A549 (cell line): ENCODE measurements at places on chromosomes 4 and X. TPM values are rescaled to one million over a fixed set of nuclear protein-coding genes. Genes with fewer than 3 reads are reported as not detected.

- DNase-seq = no peak
These were observed 154.9 kb downstream of the PJA1 start for GRCh38 chrX:69010339-69010738.

RHOXF1 gene
- polyA plus RNA-seq = not detected in 3 replicates

ZAR1 gene
- 0.08 TPM in 1 of 3 replicates, not detected in the others for polyA plus RNA-seq

- no peak for DNase-seq
These were observed 200.3 kb upstream of the MAB21L2 start for GRCh38 chr4:150381609-150382008.

TMEM47 gene
- 0.42 to 0.74 TPM (median 0.56 TPM) in 3 replicates for polyA plus RNA-seq

- peak; percentile 65 for DNase-seq
These were observed 11.4 kb downstream of the FTSJ1 start for GRCh38 chrX:48487362-48487798.

- DNase-seq = no peak
These were observed 4.2 kb downstream of the PRDM8 start for GRCh38 chr4:80201252-80202151.

- peak; percentile 57 for DNase-seq
These were observed 544 bp downstream of the HERC3 start for GRCh38 chr4:88592600-88593448.

DNA sequence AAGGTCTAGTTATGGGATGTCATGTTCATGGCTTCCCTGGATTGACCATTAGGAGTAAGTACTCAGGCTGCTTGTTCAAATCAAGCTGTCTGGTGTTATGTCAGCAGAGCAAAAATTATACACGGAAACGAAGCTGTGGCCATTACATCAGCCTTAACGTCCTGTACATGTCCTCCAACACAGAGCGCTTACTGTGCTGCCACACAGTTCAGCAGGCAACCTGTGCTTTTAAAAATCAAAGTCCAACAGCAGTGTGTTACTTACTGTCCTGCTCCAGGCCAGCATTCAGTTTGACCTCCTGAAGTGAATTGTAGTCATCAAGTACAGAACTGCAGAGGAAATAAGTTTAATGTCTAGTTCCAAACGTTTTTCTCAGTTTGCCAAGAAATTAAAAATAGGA, 46.0 kb downstream of the KLHL34 start:
- DNase-seq = no peak

BMPR1B gene
- polyA plus RNA-seq = 5.6 to 7.3 TPM (median 6.4 TPM) in 3 replicates

TMEM131L gene
- polyA plus RNA-seq = 3.4 to 4.5 TPM (median 3.9 TPM) in 3 replicates

TKTL1 gene
- polyA plus RNA-seq = not detected in 3 replicates

ARAP2 gene
- polyA plus RNA-seq = 0.22 to 0.34 TPM (median 0.31 TPM) in 3 replicates

- no peak for DNase-seq
These were observed 152.3 kb upstream of the BMP3 start for GRCh38 chr4:80878218-80878617.

GNRHR gene
- not detected in 3 replicates for polyA plus RNA-seq

- DNase-seq = no peak
These were observed 118.4 kb upstream of the WDR17 start for GRCh38 chr4:175947117-175947722.

SYP gene
- polyA plus RNA-seq = 3.3 to 4.0 TPM (median 3.8 TPM) in 3 replicates

RBM47 gene
- 33.2 to 43.3 TPM (median 41.5 TPM) in 3 replicates for polyA plus RNA-seq

DNA sequence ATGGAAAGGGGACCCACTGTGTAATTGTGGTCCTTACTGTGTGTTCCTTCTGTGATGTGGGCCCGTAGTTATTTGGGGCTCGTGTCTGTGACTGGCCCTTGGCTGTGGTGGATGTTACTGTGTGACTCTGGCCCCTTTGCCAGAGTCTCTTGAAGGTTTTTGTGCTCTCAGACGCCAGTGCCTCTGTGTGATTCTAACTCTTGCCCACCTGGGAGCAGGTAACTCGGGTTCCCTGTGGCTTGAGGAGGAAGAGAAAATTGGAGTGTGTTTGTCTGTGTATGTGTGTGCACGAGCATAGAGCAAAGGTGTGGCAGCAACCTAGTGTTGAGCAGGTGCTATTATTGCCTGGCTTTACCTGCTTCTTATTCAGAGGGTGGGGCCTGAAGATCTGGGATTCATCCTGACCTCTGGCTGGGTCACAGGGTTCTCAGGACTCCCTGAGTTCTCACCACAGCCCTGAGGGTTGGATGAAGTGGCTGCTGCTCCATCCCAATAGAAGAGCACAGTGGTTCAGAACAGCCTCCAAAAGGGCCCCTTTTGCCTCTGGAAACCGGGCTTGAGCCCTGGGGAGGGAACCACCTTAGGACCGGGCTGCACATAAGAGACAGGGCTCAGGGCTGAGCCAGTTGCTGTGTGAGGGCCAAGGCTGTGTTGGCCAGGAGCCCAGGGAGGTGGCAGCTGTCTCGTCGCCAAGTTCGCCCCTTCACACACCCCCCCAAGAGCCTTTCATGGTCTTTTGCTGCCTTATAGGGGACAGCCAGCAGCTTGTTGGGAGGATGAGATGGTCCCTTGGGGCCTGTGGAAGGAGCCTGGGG, 1.3 kb downstream of the RBM10 start:
- no peak for DNase-seq

DNA sequence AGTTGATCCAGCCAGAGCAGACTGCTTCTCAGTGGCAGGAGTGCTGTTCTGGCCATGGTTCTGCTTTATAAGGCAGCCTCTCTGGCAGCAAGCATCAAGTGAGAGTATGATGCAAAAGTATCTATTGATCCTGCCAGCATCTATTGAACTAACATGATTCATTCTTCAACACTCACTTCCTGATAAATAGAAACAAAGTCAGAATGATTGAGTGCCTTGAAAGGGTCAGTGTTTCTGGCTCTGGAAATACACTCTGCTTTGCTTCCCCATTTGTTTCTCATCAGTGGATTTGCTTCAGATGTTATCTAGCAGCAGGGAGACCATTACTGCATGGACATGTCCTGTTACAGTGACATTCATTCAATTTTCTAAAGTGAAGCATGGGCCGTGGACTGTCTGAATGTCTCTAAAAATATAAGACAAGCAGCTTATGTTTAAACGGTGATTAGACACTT, 66.2 kb upstream of the FRAS1 start:
- DNase-seq = no peak

- no peak for DNase-seq
These were observed 28.7 kb downstream of the DOK7 start for GRCh38 chr4:3491681-3492405.

- no peak for DNase-seq
These were observed 8.0 kb upstream of the FAM47C start for GRCh38 chrX:37000140-37000539.

YY2 gene
- 2.6 to 3.2 TPM (median 3.2 TPM) in 3 replicates for polyA plus RNA-seq

DNA sequence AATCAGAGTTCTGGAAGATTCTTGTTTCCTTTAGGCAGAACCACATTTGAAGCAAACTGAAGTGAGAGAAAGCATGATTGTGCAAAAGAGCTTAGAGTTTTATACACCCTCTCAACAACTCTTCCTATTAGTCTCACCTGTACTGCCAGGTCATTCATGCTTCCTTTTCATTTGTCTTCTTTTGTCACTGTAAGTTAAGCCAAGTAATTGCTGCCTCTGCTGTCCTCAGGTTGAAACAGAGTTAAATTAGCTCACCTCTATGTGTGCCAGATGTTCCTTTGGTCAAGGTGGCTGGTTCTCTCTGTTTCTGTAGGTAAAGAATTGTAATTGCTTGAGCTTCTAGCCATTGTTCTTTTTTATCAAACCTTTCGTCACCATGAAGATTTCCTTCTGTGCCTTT, 41.1 kb upstream of the HPGD start:
- no peak for DNase-seq

- no peak for DNase-seq
These were observed 641.1 kb upstream of the ATOH1 start for GRCh38 chr4:93187466-93187865.

DNA sequence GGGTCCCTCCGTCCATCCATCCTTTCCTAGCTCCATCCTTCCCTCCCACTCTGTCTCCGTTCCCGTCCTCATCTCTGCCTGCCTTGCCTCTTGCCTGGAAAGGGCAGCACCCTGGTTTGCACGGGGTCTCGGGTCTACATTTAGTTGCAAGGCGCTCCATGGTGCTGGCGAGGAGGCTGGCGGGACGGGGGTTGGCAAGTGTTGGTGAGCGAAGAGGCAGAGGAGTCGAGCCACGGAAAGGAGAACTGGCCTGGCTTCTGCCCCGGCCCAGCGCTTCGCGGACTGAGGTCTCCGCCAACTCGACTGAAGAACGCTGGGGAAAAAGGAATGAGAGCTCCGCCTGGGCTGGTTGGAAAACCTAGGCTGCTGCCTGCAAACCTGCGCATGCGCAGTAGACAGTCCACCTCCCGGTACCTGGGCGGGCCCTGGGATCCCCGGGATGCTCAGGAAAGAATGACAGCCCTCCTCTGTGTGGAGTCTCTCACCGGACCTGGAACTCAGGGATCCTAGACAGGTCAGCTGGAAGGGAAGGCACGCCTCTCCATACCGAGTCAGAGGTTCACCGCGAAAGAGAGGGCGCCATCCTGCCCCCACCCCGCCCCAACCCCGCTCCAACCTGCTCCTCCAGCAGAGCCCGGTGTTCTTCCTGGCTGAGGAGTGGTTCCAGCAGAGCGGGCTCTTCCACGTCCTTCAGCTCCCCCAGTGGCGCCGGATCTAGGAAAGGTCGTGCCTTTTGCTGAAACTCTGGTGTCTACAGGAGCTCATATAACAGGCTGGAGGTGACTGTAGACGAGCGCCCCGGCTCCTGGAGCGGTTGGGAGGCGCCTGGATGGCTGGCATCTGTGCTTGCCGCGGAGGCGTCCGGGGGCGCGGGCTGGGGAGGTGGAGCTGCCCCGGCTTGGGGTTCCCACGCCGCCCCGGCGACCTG, 6.0 kb downstream of the FRG2 start:
- DNase-seq = peak; percentile 74

SAP30 gene
- 16.5 to 18.4 TPM (median 17.2 TPM) in 3 replicates for polyA plus RNA-seq

DNA sequence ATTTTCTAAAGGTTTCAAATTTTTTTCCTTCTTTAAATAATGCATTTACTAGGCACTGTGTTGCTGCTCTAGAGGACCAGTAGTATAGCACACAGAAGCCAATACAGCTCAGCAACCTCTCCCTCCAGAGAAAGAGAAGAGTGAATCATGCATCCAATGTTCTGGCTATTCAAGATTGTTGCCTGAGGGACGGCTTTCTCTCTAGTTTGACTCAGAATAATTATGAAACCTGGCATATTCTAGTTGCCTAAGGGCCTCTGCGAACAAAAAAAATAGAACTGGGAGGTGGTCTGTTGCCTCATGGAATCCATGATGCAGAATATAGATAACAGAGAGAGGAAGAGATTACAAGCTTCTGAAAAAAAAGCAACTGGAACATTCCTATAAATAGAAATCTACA, 1233.3 kb upstream of the PABPC4L start:
- no peak for DNase-seq

CHRDL1 gene
- polyA plus RNA-seq = not detected in 3 replicates

DNA sequence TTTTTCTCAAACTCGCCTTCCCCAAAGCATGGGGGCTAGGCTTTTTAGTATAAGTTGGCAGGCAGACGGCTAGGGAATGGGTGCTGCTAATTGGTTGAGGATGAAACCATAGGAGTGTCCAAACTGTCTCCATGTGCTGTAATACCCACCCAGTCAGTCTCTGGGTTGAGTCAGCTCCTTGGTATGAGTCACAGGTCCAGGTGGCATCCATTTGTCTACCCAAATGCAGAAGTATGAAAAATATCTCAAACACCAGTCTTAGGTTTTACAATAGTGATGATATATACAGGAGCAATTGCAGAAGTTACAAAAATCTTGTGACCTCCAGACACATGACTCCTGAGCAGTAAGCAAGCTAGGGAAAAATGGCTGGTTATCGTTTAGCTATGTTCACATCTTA, 27.4 kb upstream of the CCSER1 start:
- no peak for DNase-seq

C4orf46 gene
- 10.7 to 11.2 TPM (median 10.9 TPM) in 3 replicates for polyA plus RNA-seq

GRCh38 chrX:49919617-49920016, 2.8 kb upstream of the CLCN5 start:
- peak; percentile 8 for DNase-seq

DNA sequence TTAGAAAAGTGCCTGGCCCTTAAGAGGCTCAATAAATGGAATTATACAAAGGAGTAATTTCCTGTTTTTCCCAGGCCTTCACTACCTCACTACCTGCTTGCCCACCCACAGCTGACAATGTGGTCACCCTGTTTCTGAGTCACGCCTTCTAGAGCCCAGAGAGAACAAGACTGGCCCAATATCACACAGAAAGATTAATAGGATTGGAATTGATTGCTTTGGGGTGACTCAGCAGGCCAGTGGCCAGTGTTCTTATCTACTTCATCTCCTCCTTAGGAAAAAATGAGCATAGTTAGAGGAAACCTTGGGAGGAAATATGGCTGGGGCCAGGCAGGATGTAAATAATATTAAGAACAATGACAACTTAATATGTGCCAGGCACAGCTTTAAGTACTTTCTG, 4.5 kb upstream of the FGF16 start:
- peak; percentile 34 for DNase-seq
